SK-N-DZ (cell line): ENCODE measurements at places on chromosomes 4 and X.

DNA sequence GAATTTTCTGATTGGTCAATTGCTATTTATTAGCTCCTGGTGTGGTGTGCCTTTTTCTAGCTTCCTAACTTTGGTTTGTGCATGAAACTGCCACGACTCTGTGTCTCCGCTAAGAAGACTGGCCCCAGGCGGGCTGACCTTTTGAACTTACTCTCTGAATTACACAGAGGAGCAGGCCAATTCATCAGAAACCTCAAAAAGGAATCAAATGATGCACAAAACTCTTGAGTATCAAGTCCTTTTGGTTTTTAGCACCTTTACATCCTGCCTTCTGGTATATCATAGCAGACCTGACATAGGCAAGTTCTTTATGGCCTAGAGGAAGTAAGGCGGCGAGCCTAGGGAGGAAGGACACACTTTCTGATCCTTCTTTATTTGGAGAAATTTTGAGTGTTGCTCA lies 17.6 kb downstream of the TKTL1 start:
- no peak for DNase-seq

GRCh38 chr4:163810755-163811154 lies 316.3 kb downstream of the TMA16 start:
- DNase-seq: no peak

DNA sequence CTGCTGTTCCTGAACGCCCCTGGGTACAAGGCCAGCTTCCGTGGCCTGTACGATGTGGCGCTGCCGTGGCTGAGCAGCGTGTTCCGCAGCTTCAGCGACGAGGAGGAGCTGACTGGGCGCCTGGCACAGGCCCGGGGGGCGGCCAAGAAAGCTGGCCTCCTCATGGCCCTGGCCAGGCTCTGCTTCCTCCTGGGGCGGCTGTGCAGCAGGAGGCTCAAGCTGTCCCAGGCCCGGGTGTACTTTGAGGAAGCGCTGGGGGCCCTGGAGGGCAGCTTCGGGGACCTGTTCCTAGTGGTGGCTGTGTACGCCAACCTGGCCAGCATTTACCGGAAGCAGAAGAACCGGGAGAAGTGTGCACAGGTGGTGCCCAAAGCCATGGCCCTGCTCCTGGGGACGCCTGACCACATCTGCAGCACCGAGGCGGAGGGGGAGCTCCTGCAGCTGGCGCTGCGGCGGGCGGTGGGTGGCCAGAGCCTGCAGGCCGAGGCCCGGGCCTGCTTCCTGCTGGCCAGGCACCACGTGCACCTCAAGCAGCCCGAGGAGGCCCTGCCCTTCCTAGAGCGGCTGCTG lies 28.2 kb downstream of the SH3TC1 start:
- no peak for DNase-seq

- no peak for DNase-seq
Measured at GRCh38 chr4:123236606-123237005, 160.0 kb upstream of the SPRY1 start.

GRCh38 chr4:6965329-6965728 lies 55.7 kb downstream of the TBC1D14 start:
- DNase-seq: no peak

GRCh38 chr4:100189820-100190642 lies at the start of gene DDIT4L:
TSS of gene DDIT4L (minus strand) at chr4:100190468. CDS start at chr4:100189983, 485 bp downstream.
- no peak for DNase-seq

- no peak for DNase-seq
Measured at GRCh38 chr4:185467101-185467500, 4.4 kb downstream of the CCDC110 start.

GRCh38 chr4:46818604-46819003 lies 90.4 kb downstream of the COX7B2 start:
- DNase-seq: no peak

- DNase-seq: no peak
Measured at GRCh38 chr4:57159866-57160265, 49.7 kb upstream of the IGFBP7 start.

GRCh38 chr4:176432811-176433540 lies 113.2 kb downstream of the SPCS3 start:
- no peak for DNase-seq

- DNase-seq: no peak
Measured at GRCh38 chrX:13008189-13008533, 33.3 kb downstream of the TMSB4X start.

GRCh38 chr4:74531963-74532794 lies 87.2 kb downstream of the AREG start:
- DNase-seq: peak; percentile 16
